ENCODE measurements at places on chromosomes 13 and 19.

DNA sequence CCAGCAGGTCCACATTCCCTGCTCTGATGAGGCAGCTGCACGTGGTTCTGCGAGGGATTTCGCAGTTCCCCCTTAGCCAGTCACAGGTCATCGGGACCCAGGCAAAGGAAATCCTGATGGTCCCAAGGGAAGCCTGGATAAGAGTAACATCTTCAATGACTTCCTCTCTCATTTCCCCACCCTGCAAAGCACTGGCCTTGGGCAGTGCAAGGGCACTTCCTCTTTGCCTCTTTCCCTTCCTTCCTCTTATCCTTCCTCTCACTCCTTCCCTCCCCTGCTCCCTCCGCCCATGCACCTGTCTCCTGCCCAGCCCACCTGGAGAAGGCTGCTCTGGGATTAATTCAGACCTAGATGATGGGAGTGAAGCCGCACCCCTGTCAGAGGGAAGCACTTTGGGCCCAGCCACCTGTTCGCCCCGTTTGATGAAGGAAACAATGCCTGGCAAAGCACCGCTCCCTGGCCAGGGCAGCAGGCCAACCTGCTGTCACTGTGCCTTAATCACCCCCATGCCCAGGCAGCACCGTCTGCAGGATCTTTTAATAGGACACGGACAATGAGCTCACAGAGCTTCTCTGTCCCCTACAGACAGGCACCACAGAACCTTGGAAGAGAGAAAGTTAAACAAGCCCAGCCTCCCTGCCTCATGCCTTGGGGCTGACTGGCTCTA, 113.5 kb upstream of the PABPC3 start:
- no peak for DNase-seq

- no peak for DNase-seq
These were observed 50.0 kb upstream of the WDFY2 start for GRCh38 chr13:51534041-51534817.

DNA sequence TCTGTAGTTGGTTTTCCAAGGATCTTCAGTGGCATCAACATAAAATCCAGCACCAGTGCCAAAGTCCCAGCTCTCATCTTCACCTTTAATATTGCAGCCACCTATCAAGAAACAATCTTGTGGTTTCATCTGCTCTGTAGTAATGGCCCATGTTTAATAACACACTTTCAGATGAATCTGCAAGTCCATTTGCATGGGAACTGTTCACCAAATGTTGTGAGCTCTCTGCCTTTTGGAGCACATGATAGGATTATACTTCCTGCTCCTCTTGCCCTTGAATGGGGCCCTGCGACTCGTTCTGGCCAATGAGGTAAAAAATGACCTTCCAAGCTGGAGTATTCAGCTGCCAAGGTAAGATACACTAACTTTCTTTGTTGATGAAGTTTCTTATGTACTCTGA, 14.3 kb downstream of the ESD start:
- DNase-seq: no peak

- no peak for DNase-seq
These were observed 1587.1 kb downstream of the PCDH9 start for GRCh38 chr13:65642996-65643395.

- DNase-seq: no peak
These were observed 37.5 kb upstream of the CEACAM20 start for GRCh38 chr19:44566984-44567383.

DNA sequence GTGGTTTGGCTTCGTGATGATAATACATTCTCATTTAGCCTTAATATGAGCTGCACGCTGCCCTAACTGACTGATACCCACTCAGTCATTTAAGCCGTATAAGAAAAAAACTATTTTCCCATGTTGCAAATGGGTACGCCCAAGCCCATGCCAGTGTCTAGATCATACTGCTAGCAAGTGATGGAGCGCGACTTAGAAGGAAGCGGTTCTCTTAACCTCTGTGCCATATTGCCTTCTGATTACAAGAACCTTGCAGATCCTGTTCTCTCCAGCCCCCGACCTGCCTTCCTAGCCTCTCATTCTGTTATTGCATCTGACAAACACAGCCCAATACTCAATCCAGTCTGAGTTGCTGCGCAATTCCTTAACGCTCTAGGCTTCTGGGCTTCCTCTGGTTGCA, 603 bp downstream of the GPALPP1 start:
- no peak for DNase-seq

DNA sequence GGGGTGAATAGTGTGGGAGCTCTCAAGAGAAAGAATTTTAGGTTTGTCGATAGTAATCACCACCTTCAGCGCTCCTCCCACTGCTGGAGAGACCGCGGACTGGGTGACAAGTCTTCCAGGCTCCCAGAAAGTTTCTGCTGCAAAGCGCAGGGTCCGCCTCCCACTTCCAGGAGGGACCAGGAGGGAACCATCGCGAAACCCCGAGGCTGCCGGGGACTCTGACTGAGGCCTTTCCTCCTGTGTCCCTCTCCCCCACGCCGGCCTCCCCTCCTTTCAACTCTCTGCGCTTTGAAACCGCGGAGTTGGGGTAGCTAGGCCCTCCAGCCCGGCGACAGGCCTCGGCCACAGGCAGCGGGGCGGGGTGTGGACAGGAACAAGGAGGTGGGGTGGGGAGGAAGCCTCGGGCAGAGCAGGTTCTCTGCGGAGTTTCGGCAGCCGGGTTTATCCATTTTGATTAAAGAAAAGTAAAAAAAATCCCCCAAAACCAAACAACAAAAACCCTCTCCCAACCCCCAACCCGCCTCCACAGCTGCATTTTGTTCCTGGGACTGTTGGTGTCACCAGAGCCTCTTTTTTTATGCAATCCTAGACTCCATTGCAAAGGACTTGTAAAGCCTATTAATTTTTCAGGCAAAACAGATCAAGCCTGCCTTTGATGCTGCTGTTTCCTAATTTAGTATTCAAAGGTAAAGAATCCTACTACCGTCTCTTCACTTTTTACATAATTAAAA, 157.2 kb downstream of the TM9SF2 start:
- DNase-seq: peak; percentile 27

DNA sequence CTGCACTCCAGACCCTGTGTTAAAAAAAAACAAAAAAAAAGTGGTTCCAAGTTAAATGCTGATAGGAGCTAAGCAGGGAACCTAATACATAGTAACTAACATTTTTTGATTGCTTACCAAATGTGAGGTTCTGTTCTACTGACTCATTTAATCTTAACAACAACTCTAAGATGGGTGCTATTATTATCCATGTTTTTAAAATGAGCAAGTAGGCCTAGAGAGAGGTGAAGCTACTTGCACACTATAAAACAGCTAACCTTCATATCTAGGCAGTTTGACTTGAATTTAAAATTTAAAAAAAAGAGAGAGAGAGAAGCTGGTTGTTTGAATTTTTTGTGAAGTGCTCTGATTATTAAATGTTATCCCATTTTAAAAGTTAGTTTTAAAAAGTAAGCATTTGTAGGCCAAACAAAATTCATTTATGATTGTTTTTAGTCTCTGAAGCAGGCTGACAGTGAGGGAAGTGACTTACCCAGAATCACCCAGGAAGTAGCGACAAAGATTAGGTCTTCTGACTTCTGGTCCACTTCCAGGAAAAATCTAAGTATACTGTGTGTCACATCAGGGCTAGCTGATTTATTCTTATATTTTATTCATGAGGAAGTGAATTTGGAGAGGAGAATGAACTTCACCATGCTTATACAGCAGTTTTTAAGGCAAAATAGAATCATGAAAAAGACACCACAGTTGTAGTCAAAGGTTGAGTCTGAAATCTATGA, 2.4 kb downstream of the SIGLECL1 start:
- DNase-seq: no peak

DNA sequence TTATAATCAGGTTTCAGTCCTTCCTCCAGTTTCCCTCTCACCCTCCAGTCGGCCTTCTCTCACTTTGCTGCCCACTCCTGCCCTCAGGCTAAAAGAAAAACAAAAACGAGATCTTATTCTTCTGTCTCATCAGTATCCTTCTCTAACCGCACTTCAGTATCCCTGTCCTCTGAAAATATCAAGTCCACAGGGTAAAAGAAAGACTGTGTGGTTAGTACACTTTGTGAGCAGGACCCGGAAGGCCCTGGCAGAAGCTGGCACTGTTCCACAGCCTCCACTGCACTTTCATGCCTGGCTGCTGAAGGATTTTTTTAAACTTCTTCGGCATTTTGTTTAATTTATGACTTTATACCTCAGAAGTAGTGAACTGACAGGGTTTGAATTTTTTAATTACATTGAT, 51.8 kb downstream of the TM9SF2 start:
- DNase-seq: no peak

DNA sequence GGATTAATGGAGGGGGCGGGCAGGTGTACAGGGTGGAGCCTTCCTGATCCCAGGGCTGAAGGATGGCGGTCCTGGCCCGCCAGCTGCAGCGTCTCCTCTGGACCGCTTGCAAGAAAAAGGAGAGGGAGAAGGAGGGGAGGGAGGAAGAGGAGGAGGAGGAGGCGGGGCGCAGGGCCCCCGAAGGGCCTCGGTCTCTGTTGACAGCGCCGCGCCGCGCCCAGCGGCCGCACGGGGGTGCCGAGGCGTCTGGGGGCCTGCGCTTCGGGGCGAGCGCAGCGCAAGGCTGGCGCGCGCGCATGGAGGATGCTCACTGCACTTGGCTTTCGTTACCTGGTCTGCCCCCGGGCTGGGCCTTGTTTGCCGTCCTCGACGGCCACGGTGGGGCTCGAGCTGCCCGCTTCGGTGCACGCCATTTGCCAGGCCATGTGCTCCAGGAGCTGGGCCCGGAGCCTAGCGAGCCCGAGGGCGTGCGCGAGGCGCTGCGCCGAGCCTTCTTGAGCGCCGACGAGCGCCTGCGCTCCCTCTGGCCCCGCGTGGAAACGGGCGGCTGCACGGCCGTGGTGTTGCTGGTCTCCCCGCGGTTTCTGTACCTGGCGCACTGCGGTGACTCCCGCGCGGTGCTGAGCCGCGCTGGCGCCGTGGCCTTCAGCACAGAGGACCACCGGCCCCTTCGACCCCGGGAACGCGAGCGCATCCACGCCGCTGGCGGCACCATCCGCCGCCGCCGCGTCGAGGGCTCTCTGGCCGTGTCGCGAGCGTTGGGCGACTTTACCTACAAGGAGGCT, at the start of gene PPM1N:
Gene PPM1N (plus strand): TSS at position 33 of the 785 bp plus-strand sequence. CDS start 30 bp downstream, at position 63.
- DNase-seq: no peak

DNA sequence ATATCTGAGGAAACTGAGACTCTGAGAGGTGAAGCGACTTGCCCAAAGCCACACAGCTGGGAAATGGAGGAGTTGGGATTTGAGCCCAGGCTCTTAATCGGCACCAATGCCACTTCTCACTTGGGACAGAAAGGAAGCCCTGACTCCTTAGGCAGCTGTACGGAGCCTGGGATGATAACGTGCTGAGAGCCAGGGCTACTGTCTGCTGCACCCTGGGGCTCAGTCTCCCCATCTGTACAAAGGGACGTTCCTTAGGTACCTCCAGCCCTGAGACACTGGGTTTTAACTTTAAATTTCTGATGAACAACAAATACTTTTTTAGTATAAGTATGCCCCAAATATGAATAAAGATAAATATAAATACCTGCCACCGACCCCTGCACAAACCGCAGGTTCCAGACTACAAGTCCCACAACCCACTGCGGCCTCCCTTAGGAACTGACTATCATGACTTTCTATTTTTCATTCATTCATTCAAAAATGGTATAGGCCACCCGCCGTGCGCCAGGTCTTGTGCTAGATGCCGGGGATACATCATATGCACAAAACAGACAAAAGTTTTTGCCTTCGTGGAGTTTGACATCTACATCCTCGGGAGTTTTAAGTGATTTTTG, 776 bp upstream of the NCLN start:
- peak; percentile 51 for DNase-seq

DNA sequence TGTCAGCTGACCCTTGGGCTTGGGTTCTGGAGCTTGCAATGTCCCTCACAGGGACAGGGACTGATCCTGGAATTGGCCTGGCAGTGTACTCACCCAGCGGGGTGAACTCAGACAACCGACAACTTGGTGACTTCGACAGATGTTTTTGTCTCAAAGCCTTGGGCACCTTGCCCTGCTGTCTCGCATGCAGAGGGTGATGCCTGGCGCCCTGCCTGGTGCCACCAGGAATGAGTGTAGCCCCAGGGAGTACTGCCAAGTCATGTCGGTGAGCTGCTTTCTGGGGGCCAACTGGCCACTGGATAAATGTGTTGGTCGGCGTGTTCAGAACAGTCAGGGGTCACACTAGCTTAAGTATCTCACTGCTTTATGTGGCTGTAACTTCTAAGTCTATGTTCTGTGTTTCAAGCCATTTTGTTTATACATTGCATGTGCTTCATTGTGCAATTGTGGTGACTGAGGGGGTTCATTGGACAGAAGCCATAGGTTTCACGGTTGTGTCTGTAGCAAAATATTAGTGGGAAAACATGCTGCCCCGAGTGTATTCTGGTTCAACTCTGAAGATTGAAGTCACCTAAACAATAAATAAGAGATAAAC, 96.3 kb upstream of the TNFSF11 start:
- no peak for DNase-seq

GRCh38 chr19:41565379-41565720, 10.6 kb upstream of the CEACAM21 start:
- DNase-seq: no peak

DNA sequence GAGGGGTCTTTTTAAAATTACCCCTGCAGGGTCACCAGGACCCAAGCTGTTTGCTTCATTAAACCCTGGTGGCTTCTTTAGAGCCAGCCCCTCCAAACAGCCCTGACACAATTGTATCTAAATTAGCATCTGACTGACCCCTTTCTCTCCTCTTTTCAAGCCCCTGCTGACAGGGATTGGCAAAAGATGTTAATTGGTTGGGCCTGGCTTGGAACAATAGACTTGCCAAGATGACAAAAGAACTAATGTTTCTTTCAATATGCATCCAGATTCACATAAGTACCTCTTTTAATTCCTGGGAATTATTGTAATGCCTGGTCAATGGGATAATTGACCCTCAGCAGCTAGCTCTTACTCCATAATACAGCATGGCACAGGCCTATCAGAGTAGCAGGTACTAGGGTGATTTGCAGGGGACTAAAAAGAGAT, 140.8 kb downstream of the SHISA2 start:
- DNase-seq: no peak

- no peak for DNase-seq
These were observed 26.5 kb downstream of the SH3GL1 start for GRCh38 chr19:4373601-4374497.

GRCh38 chr13:44626176-44626575, 50.0 kb upstream of the TSC22D1 start:
- no peak for DNase-seq

- DNase-seq: no peak
These were observed 811 bp downstream of the ARMC6 start for GRCh38 chr19:19034204-19034624.
